A549 treated with GW870086 at 1 μM for 4 hours (cell line): ENCODE measurements at places on chromosomes 16 and 17. TPM values are rescaled to one million over a fixed set of nuclear protein-coding genes. Genes with fewer than 3 reads are reported as not detected.

TBC1D28 gene
- total RNA-seq, result not detected in 5 replicates

RNF40 gene
- total RNA-seq, result 71.8 to 88.1 TPM (median 83.4 TPM) in 5 replicates

C17orf100 gene
- 1.8 to 2.9 TPM (median 2.5 TPM) in 5 replicates for total RNA-seq

ACBD4 gene
- 6.0 to 8.2 TPM (median 7.3 TPM) in 5 replicates for total RNA-seq

SLC47A1 gene
- 22.1 to 24.9 TPM (median 23.5 TPM) in 5 replicates for total RNA-seq

REXO5 gene
- 3.8 to 5.4 TPM (median 4.5 TPM) in 5 replicates for total RNA-seq

NPIPB6 gene
- 1.4 to 2.4 TPM (median 1.9 TPM) in 5 replicates for total RNA-seq

ITGAL gene
- 0.02 TPM in 1 of 5 replicates, not detected in the others for total RNA-seq

KRTAP2-1 gene
- not detected in 5 replicates for total RNA-seq

KCNJ18 gene
- total RNA-seq, result not detected in 5 replicates

EVI2B gene
- 0.10 TPM in 1 of 5 replicates, not detected in the others for total RNA-seq

ADAP2 gene
- total RNA-seq, result 2.6 to 3.7 TPM (median 3.2 TPM) in 5 replicates

KRT27 gene
- not detected in 5 replicates for total RNA-seq

GRB7 gene
- total RNA-seq, result 2.8 to 5.0 TPM (median 4.2 TPM) in 5 replicates

SYNRG gene
- 12.0 to 15.7 TPM (median 13.3 TPM) in 5 replicates for total RNA-seq

ZSWIM7 gene
- total RNA-seq, result 42.7 to 50.7 TPM (median 46.8 TPM) in 5 replicates

ODAD4 gene
- total RNA-seq, result 0.98 to 1.6 TPM (median 1.3 TPM) in 5 replicates

GRAP gene
- total RNA-seq, result 0.17 to 0.34 TPM (median 0.22 TPM) in 5 replicates

TUBB3 gene
- 199 to 259 TPM (median 236 TPM) in 5 replicates for total RNA-seq

NAT9 gene
- 46.7 to 62.2 TPM (median 56.4 TPM) in 5 replicates for total RNA-seq

PRM1 gene
- total RNA-seq, result not detected in 5 replicates

PDE6G gene
- total RNA-seq, result 1.6 to 3.1 TPM (median 2.3 TPM) in 5 replicates

KRTAP9-8 gene
- not detected in 5 replicates for total RNA-seq

NPIPB12 gene
- 25.4 to 37.7 TPM (median 31.8 TPM) in 5 replicates for total RNA-seq

DRG2 gene
- total RNA-seq, result 43.1 to 53.9 TPM (median 50.9 TPM) in 5 replicates

PRR15L gene
- 0.81 to 1.1 TPM (median 0.92 TPM) in 5 replicates for total RNA-seq

SLC5A11 gene
- 0.32 to 0.71 TPM (median 0.46 TPM) in 5 replicates for total RNA-seq
